ENCODE measurements at places on chromosomes 2 and 18. TPM values are rescaled to one million over a fixed set of nuclear protein-coding genes. Genes with fewer than 3 reads are reported as not detected.

- no peak for DNase-seq
Observed at GRCh38 chr2:60546756-60547420, 6.6 kb downstream of the BCL11A start.

DNA sequence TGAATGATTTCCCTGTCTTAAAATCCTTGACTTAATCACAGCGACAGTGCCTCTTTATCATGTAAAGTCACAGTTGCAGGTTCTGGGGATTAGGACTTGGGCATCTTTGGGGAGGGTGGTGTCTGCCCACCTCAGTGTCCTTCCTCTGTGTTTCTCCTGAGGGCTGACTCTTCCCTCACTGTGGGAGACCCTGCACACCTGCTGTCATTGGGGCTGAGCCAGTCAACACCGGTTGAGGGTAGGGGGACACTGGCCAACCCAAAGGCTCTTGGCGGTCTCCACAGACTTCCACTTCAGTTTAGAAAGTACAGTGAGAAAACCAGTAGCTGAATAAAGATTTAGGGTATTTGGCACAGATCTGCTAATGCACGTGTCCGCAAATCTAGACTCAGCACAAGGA is 36.9 kb downstream of the AGAP1 start:
- no peak for DNase-seq

- DNase-seq: no peak
Observed at GRCh38 chr2:177108890-177109289, 103.7 kb upstream of the HNRNPA3 start.

- DNase-seq: no peak
Observed at GRCh38 chr18:42883169-42883568, 232.3 kb downstream of the RIT2 start.

DNA sequence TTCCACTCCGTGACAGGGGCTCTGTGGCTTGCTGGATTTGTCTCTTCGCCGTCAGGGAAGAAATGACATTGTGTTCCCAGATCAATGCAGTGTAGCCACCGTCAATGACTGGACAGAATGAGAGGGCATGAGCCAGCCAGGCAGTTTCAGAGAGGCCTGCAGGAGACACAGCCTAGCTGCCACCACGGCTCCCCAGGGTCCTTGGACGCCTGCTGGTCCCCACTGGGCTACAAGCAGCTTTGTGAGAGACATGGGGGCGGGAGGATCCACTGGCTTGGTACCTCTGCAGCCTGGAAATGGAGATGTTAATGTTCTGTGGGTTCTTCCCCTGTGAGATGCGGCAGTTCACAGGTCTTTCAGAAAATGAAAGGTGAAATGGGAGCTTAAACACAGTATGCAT is 12.1 kb upstream of the AMER3 start:
- DNase-seq: no peak

Gene BOLL
- not detected for total RNA-seq

Gene PLGLB2
- total RNA-seq: 0.16 TPM

GRCh38 chr2:128500138-128500800 is 181.6 kb upstream of the HS6ST1 start:
- no peak for DNase-seq

- no peak for DNase-seq
Observed at GRCh38 chr2:76009484-76009883, 298.8 kb upstream of the GCFC2 start.

DNA sequence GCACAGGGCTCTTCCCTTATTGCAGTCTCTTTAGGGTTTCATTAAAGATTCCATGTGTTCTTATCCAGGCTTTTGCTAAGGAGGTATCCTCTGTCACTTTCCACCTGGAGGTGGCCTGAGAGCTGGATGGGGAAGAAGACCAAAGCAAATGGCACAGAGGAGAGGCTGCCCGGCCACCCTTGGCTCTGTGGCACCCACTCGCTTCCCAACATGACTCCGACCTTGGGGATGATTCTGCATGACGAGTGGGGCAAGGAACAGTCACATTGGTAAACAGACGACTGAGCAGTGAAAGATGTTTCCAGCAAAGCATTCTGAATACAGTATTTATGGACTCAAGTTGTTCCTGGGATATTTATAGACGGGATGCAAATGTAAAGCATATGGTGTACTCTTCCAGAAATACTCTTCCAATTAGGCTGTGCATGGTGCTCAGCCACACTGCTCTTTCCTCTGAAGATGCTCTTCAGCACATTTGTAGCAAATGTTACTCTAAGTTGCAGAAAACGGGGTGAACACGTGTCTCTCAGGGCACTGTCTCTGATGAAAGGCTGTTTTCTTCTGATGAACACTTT is 377.1 kb upstream of the HS6ST1 start:
- no peak for DNase-seq

Gene MLPH
- 0.47 TPM for total RNA-seq

Gene VIL1
- 0.23 TPM for total RNA-seq

- DNase-seq: no peak
Observed at GRCh38 chr2:114011713-114012112, 121.8 kb downstream of the ACTR3 start.

Measured in activated T-cell treated with anti-CD3 and anti-CD28 coated beads, Interleukin-2, amount 50 U/mL, for 4 hours (primary cell).